ENCODE measurements at places on chromosomes 3 and 15.

- no peak for DNase-seq
These were observed 100.7 kb upstream of the SPATA16 start for GRCh38 chr3:173241727-173242126.

DNA sequence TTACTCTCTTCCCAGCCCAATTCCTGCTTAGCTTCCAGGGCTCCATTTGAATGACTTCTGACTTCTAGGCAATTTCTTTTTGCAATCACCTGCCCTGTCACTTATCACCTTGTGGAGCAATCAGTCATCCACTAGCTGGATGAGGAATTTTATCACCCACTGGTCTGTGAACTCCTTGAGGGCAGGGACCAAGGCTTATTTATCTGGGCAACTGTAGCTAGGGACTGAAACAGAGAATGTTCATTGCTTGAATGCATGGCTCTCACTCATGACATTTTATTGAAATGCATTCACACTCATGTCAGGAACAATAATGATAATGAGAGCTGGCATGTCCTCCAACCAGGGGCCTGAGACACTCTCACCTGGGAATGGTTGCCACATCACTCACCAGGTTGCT is 15.5 kb downstream of the TNFAIP8L3 start:
- no peak for DNase-seq

DNA sequence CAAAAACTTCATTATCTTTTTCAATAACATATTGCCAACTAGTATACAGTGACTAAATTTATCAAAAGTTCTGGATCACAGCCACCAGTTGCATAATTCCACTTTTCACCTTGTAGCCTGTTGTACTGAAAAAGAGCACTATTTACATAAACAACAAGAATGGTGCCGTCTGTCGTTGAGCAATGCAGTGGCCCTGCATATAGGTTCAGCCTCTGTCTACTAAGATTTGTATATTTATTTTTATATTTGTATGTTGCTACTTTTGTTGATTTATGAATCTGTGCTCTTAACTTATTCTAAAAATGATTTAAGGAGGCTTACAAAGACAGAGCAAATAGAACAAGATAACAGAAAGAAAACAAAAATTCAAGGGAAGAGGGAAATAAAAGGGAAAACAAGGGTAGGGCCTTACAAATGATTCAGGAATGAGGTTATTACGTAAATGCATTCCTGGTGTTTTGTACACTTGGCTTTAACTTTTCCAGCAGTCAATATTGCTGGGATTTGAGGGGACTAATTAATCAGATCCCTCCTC is 257.6 kb upstream of the STT3B start:
- DNase-seq, result no peak

GRCh38 chr15:59501597-59501996 is 63.6 kb downstream of the FAM81A start:
- DNase-seq, result no peak

GRCh38 chr3:127717357-127718244 is 44.8 kb downstream of the ABTB1 start:
- DNase-seq, result no peak

Data from stimulated activated CD4-positive, alpha-beta T cell treated with anti-CD3 and anti-CD28 coated beads, Interleukin-12 subunit alpha, Interleukin-12 subunit beta, amount 100 ng/mL, for 4 hours (primary cell).